ENCODE measurements at places on chromosomes 16 and 17.
A peak's percentile ranks its signal among the peaks of the same experiment; 100 is the strongest.

GRCh38 chr17:3529817-3530741 lies 27.5 kb downstream of the TRPV3 start:
- peak; percentile 46 for DNase-seq

DNA sequence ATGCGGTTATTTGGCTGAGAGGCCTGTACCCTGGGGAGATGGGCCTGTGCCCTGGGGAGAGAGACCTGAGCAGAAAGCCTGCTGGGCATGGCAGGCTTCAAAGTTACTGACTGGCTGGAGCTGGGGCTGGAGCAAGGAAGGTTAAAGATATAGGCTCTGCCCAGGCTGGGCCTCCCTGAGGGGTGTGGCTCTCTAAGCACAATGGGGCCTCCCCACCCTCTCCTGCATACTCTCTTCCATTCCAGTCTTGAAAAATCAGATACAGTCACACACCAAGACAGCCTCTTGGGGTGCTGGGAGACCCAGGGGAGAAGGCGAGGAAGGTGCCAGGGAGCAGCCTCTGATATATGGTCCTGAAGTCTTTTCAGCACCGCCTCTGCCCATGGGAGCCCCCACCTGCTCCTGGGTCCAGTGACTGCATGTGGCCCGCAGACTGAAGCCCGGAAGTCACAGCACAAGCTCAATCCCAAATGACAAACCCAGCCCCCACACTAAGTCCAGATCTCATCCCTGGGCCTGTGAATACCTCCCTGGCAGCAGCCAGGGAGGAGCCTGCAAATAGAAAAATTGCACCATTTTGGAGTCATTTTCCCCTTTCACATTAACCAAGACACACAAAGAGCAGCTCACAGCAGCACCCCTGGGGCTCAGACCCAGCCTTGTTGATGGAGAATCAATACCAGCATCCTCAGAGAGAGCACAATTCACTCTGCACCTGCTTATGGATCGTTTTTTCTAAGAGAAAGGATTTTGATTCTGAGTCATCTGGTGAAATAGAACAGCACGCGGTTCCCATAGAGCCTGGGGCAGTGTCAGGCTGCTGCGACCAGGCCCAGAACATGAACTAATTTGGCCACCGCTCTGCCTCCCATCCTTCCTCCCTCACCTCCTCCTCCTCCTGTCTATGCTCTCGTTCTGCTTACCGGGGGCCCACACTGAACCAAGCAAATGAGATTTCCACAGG lies 25.6 kb upstream of the CACNG1 start:
- DNase-seq, result no peak

DNA sequence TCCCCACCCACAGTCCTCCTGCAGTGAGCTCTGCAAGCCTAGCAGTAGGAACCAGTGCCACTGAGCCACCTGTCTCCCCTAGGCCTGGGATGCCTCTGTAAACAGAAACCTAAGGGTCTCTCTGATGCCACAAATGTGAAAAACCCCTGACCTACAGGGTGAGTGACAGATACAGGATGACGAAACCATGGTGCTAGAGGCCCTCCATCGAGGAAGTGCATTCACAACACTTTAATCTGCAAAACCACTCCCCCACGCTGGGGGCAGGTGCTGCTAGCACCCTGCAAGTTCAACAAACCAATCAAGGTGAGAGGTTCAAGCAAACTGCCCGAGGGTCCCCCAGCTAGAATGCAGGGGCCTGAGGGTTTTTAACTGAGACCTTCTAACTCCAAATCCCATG lies 59.5 kb downstream of the CDYL2 start:
- DNase-seq, result no peak

- no peak for DNase-seq
Observed at GRCh38 chr17:47855737-47856136, 4.8 kb upstream of the SP6 start.

DNA sequence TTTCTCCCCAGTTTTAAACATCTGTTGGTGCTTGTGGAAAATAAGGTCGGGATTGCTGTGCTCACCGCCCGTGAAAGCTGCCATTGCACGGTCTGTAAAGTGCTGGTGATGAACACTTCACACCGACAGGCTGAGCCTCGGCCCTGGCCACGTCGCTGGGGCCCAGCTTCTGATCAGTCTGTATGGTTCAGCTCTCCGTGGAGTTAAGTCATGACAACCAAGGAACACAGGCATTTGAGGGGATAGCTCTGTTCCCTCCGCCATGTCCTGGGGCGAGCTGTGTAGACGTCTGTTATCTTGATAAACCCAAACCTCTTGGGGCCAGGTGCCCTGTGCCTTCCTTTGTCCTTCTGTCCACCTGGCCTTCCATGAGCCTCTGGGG lies 110.6 kb downstream of the METRNL start:
- DNase-seq, result no peak

- no peak for DNase-seq
Observed at GRCh38 chr16:67248073-67248400, 742 bp upstream of the SLC9A5 start.

- no peak for DNase-seq
Observed at GRCh38 chr17:60766778-60767190, 89.1 kb downstream of the BCAS3 start.

- DNase-seq, result no peak
Observed at GRCh38 chr17:30586818-30587595, 109.8 kb downstream of the GOSR1 start.

- DNase-seq, result no peak
Observed at GRCh38 chr16:85304337-85304736, 192.1 kb upstream of the CIBAR2 start.

DNA sequence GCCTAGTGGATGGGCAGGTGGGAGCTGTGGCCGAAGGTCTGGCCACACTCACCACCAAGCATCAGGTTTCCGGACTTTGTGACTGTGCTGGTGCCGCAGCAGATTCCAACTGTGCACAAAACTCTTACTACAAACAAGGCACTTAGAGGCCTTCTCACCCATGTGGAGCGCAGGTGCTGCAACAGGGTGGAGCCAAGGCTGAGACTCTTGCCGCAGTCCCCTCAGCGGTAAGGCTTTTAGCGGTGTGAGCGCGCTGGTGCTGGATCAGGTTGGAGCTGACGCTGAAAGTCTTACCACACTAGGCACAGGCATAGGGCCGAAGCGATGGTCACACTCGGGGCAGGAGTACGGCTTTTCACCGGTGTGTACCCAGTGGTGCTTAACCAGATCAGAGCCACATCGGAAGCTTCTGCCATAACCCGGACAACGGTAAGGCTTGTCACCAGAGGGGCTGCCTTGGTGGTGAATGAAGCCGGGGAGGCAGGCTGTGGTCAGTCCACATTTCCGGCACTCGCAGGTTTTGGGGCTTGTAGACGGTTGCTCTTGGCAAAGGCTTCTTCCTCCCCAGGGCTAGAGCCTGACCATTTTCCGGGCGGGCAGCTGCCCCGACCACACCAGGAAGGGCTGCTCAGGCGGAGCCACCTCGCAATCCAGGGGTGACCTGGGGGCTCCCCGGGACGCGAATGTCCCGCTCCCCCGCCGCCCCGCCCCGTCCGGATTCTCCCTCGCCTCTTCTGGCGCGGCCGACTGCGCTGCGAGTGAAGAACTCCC lies 1.0 kb upstream of the ARMC5 start:
- DNase-seq, result peak; percentile 64

- DNase-seq, result no peak
Observed at GRCh38 chr17:75065562-75066151, 18.6 kb downstream of the KCTD2 start.

- DNase-seq, result no peak
Observed at GRCh38 chr17:61634942-61635538, 44.0 kb upstream of the NACA2 start.

GRCh38 chr17:40612599-40613244 lies 34.9 kb downstream of the SMARCE1 start:
- no peak for DNase-seq

DNA sequence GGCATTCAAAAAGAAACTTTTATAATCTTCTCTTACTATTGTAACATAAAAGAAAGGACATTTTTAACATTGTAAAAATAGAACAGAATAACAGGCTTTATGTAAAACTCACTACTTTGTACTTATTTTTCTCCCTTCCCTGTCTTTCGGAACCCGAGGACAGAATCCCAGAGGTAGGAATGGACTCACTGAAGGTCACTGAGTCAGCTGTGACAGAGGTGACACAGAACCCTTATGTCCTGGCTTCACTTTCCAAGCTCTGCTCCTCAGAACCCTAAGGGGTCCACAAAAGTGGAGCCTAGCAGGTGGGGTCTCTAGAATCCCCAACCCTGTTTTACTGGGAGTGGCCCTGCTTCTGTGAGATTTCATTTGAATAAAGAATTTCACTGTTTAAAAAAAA lies 3.7 kb downstream of the KCTD13 start:
- no peak for DNase-seq

GRCh38 chr17:48792033-48792798 lies 24.8 kb downstream of the TTLL6 start:
- no peak for DNase-seq

- DNase-seq, result no peak
Observed at GRCh38 chr17:55116440-55116914, 147.9 kb downstream of the STXBP4 start.

GRCh38 chr17:51107778-51108177 lies 12.9 kb downstream of the SPAG9 start:
- DNase-seq, result no peak

DNA sequence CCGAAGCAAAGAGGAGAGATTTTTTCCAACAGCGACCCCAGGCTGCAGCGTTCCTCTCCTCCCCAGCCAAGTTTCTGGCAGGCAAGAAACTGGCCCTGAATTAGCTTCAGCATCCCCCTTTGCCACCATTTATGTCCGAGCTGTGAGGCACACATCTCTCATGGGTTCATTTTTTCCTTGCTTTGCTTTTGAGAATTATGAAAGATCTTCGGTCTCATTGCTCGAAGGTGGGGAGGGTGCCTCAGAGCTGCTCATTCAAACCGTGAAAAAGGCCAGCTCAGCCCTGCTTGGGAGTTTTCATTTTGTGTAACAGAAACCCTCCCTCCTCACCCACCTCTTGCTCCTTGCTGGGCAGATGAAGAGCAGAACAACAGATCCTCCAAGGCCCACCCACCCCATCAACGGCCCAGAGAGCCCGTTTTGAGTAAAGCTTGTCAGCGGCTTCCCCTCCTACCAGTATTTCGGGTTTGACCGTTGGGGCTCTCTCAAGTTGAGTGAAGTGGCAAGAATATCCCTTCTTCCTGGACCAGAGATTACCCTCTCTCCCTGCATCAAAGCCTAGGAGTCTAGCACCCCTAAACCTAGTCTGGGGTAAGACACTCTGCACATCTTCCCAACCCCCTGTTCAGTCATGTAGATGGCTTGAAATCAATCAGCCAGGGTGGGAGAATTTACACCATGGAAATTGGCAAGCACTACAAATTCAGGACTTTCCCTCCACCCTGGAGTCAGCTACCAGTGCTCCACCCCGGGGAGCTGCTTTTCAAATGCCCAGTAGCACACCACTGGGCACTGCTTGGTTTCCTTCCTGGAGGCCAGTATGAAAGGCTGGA lies 1.8 kb downstream of the CCR7 start:
- no peak for DNase-seq

- no peak for DNase-seq
Observed at GRCh38 chr17:65551267-65552040, 10.0 kb downstream of the AXIN2 start.

DNA sequence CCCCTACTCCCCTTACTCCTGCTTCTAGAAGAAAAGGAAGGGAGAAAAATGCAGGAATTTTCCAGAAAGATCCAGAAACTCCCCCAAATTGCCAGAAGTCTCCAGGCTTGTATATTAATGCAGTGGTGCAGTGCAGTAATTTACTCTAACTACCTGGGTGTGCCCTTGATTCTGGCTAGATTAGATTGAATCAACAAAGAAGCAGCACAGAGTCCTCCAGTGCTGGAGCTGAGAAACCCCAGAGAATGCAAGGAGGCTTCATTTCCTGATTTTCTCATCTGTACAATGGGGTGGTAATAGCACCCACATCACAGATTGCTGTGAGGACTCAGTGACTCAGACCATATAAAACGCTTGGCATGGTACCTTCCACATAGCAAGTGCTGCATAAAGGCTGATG lies 247.3 kb upstream of the RPL38 start:
- DNase-seq, result no peak

DNA sequence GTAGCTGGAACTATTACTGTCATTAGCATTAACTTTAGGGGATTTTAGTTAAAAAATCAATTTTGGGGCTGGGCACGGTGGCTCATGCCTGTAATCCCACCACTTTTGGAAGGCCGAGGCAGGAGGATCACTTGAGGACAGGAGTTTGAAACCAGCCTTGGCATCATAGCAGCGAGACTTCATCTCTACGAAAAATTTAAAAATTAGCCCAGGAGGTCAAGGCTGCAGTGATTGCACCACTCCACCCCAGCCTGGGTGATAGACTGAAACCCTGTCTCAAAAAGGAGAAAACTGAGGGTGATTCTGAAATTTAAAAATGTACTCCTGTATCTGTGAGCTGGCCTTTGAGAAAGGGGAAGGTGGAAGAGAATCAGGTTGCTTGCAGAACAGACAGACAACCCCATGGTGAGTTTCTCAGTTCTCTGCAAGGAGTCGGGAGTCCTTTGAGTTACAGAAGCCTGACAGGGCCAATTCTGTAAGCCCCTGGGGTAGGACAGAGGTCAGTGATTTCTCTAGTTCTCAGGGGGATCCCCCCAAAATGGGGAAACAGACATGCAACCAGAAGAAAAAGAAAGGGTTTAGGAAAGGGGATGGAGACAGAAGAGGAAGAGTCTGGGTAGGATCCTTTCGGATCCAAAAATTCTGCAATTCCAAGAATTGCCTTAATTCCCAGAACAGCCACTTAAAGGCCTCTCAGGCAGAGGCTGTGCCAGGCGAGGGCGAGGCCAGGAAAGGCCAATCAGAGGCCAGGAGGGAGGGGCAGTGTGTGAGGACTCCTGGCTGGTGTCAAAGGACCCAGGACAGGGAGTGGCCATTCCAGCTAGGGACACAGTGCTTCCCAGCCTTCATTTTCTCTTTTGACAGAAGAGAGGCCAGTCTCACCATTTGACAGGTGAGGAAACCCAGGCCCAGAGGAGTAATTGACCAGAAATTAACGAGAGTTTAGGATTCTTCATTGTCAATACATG lies 6.7 kb downstream of the NUPR1 start:
- DNase-seq, result peak; percentile 60

DNA sequence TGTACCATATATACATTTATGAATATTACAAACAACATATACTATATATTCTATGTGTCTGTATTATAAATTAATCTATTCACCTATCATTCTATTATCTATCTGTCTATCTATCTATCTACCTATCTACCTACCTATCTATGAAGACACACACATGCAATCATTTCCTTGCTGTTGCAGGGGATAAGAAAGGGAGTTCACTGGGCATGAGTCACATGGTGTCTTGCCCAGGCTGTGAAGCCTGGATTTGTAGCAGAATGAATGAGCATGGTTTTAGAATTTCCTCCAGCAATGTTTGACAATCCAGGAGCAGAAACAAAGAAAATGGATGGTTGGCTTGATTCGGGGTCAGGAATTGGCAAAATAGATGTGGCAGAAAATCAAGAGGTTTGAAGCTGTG lies 23.2 kb upstream of the FAM20A start:
- no peak for DNase-seq

GRCh38 chr16:27745348-27745747 lies 195.4 kb downstream of the KATNIP start:
- no peak for DNase-seq

Data from liver (tissue), 10 donors.